Nephron progenitor cell (in vitro differentiated cells): ENCODE measurements at places on chromosomes 6 and 20.

GRCh38 chr6:28982476-28983266 lies 22.4 kb downstream of the ZNF311 start:
- DNase-seq, result no peak

DNA sequence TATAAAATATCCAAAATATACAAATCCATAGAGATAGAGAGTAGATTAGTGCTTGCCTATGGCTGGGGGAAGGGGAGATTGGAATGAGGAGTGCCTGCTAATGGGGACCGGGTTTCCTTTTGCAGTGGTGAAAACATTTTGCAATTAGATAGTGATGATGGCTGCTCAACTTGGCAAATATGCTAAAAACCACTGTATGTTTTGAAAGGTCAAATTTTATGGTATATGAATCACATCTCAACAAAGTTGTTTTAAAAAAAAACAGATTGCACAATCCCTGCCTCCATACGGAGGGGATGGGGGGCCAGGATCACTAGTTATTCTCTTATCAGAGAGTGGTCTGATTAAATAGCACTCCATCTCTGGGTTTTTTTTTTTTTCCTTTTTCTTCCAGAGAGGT lies 76.9 kb upstream of the RIPOR2 start:
- DNase-seq, result no peak

- no peak for DNase-seq
Observed at GRCh38 chr6:41937472-41937860, 4.1 kb downstream of the CCND3 start.

GRCh38 chr20:48828734-48829460 lies 1.1 kb upstream of the PREX1 start:
- no peak for DNase-seq

GRCh38 chr6:144606083-144606482 lies 320.9 kb downstream of the UTRN start:
- no peak for DNase-seq

- DNase-seq, result no peak
Observed at GRCh38 chr6:170135461-170135820, 155.4 kb downstream of the DLL1 start.

- DNase-seq, result no peak
Observed at GRCh38 chr6:138957903-138958302, 30.1 kb downstream of the REPS1 start.

DNA sequence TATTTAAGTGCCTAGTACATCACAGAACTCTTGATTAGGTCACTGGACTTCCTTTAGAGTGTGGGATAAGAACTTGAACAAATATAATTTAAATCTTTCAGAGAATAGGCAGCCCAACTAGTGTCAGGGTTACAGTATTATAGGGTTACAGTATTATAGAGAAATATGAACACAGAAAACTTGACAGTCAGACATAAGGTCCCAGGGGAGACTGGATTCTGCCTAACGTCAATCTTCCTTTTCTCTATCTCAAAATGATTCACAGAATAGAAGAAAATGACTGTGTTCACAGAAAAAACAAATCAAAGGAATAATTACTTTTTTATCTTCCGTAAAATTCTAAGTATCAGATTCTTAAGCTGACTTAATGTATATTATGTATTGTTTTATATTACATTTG lies 623.8 kb downstream of the HTR1B start:
- no peak for DNase-seq

DNA sequence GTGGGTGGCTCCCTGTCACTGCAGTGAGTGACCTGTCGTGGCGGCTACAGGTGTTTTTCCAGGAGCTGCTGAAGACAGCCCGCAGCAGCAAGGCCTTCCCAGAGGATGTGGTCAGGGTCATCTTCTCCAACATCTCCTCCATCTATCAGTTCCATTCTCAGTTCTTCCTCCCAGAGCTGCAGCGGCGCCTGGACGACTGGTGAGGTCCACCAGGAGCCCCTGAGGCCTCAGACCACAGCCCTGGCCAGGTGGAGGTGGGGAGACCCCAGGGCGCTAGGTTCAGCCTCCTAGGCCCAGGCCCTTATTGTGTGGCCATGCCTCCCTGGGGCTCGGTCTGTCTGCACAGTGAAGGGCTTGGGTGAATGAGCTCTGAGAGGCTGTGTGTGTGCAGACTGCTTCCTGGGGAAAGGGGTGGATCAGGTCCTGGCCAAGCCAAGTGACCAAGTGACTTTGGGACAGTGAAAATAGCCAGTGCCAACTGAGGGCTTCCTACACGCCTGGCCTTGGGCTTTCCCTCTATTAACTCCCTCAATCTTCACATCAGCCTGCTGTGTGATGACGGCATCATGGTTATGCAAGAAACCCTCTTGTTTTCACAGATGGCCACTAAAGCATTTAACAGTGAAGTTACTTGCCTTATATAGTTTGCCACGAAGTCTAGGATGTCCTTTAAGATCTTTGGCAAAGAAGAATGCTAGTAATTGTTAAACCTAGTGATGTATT lies 6.4 kb downstream of the FGD2 start:
- no peak for DNase-seq

DNA sequence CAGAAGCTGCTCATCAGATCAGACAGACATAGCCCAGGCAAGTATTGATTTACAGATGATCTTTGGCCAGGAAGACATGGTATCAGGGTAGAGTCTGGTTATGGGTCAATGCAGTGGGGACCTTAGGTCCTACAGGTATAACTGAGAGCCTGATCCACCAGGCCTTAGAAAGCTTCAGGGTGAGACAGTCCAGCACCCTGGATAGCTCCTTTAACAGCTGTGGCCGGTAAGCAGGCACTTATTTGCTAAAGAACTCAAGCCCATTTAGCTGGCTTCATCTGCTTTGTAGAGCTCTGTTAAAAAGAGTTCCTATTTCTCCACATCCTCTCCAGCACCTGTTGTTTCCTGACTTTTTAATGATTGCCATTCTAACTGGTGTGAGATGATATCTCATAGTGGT lies 39.6 kb downstream of the ESR1 start:
- peak; percentile 71 for DNase-seq

- no peak for DNase-seq
Observed at GRCh38 chr6:132236744-132237143, 164.5 kb downstream of the MOXD1 start.

GRCh38 chr20:53677447-53678314 lies 84.0 kb upstream of the ZNF217 start:
- peak; percentile 22 for DNase-seq

- no peak for DNase-seq
Observed at GRCh38 chr6:85669735-85670194, 27.1 kb upstream of the SYNCRIP start.

DNA sequence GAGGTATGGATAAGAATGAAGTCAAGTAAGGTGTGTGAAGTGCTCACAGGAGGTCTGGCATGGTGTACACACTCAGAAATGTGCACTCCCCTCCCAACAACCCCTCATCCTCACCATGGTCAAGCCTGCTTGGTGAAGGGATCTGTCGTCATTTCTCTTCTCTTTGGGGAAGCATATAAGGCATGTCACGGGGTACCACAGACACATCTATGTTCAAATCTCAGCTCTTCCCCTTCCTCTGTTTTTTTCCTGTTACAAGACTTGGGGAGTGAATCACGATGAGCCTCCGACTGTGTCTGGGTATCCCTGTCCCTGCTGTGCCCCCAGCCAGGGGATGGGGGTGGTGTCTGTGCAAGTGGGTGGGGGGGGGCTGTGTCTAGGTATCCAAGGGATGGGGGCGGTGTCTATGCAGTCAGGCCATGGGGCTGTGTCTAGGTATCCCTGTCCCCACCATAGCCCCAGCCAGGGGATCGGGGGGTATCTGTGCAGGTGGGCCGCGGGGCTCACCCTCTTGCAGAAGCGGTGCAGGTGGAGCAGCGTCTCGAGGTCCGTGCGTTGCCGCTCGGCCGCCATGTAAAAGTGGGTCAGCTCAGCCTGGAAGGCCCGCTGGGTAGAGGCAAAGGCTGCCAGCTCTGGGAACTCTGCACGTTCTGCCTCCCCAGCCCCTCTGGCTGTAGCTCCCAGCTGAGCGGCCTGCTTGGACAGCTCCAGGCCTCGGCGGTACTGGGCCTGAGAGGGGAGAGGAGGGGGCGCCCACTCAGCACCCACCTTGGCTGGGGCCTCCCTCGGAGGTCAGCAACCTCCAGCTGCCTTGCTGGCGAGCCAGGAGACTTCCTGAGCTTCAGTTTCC lies 43.6 kb downstream of the KIAA1755 start:
- no peak for DNase-seq

DNA sequence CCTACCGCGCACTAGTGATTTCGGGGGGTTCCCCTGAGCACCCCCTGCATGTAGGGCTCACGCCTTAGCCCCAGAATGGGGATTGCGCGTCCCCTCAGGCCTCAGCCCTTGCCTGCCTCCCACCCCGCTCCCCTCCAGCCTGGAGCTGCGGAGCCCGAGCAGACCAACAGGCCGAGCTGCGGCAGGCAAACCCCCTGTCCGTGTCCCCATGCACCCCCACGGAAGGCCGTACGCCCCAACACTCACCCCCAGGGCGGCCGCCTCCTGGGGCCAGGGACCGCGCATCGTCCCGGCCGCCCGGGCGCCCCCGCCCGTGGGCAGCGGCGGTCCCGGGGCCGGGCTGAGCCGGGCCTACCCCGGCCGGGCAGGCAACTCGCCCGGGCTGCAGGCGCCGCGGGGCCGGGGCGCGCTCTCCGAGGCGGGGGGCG lies 1.2 kb upstream of the KCNB1 start:
- DNase-seq, result peak; percentile 32

DNA sequence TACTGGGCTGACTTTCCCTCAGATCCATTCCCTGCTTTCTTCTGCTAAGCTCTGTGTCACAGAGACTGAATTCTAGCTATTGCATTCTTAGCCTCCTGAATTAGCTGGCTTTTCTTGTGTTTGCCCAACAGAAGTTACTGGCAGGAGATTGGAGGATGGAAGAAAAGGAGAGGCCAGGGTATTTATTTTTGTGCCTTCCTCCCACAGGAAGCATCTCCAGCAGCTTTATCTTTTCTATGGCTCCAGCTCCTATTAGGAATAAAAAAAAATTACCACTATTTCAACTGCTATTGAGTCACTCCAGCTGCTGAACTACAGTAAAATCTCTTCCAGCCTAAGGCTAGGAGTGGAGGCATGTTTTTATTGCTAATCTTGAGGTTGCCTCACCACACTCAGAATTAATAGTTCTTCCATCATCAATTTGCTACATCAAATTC lies 492.4 kb downstream of the RFPL4B start:
- no peak for DNase-seq

GRCh38 chr6:85065831-85066230 lies 301.4 kb upstream of the TBX18 start:
- DNase-seq, result no peak

- peak; percentile 78 for DNase-seq
Observed at GRCh38 chr6:26156850-26157250, 69.6 kb downstream of the HFE start.

- DNase-seq, result no peak
Observed at GRCh38 chr20:6704132-6704861, 63.2 kb upstream of the BMP2 start.

DNA sequence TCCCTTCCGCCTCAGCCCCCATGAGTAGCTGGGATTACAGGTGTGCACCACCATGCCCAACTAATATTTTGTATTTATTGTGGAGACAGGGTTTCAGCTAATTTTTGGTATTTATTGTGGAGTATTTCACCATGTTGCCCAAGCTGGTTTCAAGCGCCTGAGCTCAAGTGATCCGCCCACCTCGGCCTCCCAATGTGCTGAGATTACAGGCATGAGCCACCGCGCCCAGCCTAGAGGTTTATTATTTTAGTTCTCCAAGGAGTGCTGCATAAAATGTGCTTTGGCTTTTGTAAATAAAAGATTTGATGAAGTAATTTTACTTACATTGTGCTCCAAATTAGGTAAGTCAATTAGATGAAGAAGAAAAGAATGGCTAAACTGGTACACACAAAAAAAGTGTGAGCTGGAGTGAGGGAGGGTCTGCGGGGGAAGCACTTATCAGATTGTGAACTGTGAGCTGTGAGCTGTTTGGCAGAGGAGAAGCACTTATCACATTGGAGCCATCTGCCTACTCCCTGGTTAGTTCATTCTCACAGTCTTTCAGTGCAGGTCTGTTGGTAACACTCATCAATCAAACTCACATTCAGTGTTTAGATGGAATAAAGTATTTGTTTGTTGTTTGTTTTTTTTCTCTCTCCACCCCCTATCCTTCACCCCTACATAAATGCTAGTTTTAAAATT lies 398.0 kb downstream of the EPHA7 start:
- DNase-seq, result no peak

DNA sequence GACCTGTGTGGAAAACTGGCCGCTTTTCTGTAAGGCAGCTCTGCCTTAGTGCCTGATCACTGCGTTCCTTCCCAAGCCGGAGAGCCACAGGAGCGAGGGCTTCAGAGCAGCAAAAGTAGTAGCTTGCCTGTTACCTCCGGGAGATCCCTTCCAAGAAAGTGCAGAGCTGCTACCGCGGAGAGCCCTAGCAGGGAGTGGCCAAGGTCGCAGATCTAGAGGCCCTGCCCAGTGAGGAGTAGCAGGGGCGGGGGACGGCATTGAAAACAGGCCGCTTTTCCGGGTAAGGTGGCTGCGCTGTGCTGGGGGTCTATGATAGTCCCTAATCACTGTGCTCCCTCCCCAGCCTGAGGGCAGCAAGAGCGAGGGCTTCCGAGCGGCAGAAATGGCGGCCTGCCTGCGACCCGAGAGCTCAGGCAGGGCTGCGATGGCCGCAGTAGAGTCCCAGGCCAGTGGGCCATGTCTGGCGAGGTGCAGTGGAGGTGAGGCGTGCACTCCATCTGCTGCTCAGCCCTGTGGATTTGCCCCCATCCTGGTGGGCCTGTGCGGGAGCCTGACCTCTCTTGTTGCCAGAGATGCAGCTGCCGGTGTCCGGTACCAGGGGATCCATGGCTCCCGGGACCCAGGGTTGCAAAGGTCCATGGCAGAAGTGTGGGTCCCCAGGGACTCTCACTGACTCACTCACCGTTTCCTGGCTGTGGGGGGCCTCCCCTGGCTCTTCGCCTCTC lies 67.3 kb downstream of the KLHL32 start:
- no peak for DNase-seq

- DNase-seq, result no peak
Observed at GRCh38 chr20:36040571-36040970, 72.2 kb downstream of the CNBD2 start.

DNA sequence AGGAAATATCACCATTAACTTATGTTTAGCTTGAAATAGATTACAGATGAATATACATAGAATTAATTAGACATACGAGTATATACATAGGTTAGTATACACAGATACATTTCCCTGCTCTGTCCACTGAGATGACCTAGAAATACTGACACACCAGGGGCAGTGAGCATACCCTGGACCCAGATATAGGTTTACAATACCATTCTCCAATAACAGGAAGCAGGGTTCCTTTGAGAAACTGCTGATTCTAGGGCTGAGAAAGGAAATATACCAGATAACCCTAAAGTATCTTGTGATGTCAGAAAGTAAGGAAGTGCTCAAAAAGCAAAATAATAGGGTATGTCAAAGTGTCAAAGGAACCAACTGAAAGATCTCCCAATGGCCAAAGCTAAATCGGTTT lies 322.5 kb downstream of the HAO1 start:
- DNase-seq, result no peak
